Epithelial cell of prostate (primary cell): ENCODE measurements at places on chromosomes 5 and 9.

DNA sequence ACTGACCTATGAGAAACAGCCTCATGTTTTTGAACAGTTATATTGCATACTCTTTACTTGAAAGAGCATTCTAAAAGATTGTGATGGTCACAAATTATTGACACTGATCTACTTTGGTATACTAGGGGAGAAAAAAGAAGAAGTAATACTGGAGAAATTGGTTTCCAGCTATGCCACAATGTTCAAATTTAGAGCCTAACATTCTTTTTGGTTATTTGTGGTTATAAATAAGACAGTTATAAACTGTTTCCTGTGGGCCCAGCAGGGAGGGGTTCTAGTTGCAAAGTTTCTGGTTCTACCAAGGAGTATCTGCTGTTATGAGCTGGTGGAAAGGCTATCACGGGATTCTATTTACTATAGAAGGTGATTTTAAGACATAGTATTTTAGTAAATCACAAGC, 4.8 kb downstream of the CWC27 start:
- no peak for DNase-seq

DNA sequence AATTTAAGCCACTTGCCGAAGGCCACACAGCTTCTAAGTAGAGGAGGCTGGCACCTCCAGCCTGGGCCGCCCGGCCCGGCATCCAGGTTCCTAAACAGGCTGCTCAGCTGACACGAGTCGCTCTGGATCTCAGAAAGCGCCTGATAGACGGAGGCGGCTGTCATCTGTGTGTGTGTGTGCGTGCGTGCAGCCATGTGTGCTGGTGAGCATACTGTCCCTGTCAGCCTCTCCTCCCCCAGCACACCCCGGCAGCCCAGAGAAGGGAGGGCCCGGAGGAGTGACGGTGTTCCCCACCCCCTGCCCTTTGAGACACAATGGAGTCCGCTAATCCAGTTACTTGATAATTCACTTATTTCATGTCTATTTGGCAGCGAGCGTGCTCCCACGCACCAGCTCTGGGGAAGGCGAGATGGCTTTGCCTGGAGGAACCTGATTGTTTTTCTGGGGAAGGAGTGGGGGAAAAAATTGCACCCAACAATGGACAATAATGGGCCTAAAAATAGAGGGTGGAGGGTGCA, 20.0 kb downstream of the NTNG2 start:
- no peak for DNase-seq

GRCh38 chr5:167633931-167634341, 657.5 kb upstream of the WWC1 start:
- no peak for DNase-seq

DNA sequence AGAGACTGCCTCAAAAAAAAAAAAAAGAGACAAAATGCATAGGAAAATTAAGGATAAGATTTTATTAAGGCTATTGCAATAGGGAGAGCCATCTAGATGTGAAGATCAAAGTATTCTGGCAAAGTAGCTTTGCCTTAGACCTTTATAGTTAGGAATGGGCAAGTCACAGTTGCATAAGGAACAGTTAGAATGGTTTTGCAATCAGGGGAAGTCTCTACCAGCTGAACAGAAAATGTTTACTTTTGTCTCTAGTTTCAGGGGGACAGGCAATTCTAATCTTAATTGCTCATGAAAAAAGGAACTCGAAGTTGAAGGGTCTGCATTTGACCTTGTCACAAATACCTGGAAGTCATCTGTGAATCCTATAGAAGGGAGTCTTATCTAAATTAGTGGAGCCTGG, 13.1 kb upstream of the ATP6V1G1 start:
- DNase-seq = no peak

GRCh38 chr5:156755421-156756087, 94.5 kb upstream of the PPP1R2B start:
- DNase-seq = no peak

- no peak for DNase-seq
Observed at GRCh38 chr9:81499021-81499454, 190.3 kb downstream of the TLE1 start.

DNA sequence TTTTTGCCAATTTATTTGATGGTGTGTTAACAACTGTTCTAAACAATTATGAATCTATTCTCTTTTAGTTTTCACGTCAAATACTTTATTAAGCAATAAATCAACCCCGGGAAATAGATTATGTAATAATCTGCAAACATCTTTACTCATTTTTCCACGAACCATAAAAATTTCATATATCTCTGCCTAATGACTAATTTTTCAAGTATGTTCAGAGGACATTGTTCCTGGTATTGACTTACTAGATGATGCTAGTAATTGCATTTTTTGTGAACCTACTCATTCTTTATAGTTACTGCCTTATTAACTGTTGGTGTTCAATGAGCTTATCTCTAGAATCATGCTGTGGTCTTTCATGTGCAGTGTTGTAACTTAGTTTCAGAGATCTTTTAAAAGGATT, 41.0 kb upstream of the FBN2 start:
- peak; percentile 18 for DNase-seq

DNA sequence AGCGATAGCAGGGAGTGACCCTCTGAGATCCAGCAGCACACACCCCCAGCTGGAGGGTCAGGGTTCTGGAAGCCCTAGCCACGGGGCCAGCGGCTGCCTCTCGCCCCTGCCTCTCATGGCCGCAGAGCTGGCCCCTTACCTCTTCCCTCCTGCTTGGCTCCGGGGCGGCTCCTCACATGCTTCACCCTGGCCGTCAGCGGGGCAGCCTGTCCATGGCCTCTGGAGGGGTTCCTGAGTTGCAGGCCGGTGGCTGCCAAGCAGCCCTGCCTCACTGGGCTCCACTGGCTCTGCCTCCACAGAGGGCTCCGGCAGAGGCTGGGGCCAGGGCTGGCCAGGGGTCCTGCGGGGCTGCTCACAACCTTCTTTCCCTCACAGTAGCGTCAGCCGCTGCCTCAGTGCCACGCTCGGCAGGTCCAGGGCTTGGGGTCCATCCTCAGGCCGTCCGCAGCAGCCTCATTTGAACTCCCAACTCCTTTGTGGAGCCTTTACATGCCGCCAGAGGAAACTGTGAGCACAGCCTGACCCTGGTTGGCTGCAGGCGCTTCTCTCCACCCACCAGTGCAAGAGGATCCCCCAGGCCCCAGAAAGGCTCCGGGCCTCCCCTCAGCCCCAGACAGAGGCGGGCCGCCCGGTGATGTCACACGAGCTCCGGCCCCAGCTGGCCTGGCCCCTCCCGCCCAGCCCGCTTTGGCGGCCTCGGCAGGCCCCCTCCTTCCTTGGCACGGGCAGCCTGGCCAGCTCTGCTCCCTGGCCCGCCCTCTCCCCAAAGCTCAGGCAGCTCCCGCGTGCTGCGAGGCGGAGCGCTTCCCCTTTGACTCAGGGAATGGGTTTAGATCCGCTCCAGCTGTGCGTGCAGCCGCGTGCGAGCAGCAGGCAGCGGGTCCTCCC, at the start of gene ANGPTL2:
Gene ANGPTL2 (minus strand): TSS at position 460 of the 888 bp plus-strand sequence. CDS start 13,904 bp downstream, outside the sequence.
- DNase-seq = no peak

DNA sequence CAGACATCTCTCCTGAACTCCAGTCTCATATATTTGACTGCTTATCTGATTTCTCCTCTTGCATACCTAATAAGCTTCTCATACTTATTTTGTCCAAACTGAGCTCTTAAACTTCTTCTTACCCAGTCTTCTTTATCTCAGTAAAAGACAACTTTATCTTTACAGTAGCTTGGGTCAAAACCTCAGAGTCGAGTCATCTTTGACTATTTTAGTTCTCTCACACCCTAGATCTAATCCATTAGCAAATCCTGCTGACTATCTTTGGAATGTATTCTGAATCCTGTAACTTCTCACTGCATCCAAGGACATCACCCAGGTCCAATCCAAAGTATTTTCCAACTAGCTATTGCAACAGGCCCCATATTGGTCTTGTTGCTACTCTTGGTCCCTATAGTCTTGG, 11.8 kb upstream of the JAK2 start:
- no peak for DNase-seq

GRCh38 chr5:10743526-10743925, 17.5 kb downstream of the DAP start:
- no peak for DNase-seq

DNA sequence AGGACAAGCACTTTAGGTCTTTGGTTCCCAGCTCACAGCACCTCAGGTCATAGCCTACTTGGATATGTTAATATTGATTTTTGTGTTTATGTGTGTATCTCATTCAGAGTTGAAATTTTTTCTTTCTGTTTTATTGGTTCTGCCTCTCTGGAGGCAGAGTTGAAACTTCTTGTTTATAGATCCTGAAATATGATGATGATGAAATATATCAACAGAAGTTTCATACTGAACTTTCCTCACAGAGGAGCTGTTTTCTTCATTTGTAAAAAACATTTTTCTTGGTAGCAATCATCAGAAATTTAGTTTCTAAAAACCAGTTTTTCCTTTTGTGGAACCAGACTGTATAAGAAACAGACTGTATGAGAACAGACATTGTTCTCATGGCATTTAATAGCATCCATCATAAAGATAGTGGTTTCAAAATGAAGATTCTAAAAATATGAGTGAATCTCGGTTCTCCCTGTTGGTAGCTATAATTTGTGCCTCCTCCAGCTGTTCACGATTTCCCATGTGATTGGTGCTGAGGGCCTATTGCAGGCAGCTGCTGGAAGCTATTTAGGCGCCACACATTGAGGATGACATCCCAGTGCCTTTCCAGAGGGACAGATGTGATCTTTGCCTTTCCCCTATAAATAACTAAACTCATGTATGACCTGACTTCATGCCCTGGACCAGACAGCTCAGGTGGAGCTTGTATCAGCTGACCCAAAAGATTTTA, 39.5 kb upstream of the CFAP157 start:
- no peak for DNase-seq

- no peak for DNase-seq
Observed at GRCh38 chr9:27701016-27701415, 127.7 kb upstream of the C9orf72 start.

DNA sequence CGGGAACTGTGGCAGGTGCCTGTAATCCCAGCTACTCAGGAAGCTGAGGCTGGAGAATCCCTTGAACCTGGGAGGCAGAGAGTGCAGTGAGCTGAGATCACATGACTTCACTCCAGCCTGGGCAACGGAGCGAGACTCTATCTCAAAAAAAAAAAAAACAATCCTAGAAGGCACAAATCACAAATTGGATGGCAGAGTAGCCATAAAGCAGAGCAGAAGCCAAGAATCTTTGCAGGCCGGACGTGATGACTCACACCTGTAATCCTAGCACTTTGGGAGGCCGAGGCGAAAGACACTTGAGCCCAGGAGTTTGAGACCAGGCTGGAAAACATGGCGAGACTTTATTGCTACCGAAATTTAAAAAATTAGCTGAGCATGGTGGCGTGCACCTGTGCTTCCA, 9.2 kb upstream of the FUBP3 start:
- DNase-seq = no peak

- peak; percentile 83 for DNase-seq
Observed at GRCh38 chr5:147403651-147404640, 105.9 kb downstream of the DPYSL3 start.

GRCh38 chr5:112862085-112862484, 998 bp downstream of the SRP19 start:
- DNase-seq = no peak

DNA sequence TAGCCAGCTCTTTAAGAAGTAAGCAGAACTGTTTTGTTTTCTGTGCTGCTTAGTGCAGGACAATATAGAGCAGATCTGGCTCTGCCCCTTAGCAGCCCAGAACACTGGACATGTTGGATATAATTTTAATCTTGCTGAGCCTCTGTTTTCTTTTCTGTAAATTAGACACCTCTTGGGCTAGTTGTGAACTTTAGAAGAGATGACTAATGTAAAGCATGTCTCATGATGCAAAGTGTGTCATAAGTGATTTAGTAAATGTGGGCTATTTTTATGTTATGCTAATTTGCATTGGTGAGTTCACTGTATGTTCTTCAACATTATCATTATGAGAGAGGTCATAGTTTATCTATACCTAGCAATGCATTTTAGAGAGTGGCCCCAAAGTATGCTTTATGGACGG, 156.1 kb upstream of the ADAMTSL1 start:
- DNase-seq = peak; percentile 5

- DNase-seq = peak; percentile 12
Observed at GRCh38 chr5:169300468-169301385, at the start of gene SLIT3. Gene SLIT3, minus strand, starts transcription at chr5:169301139. Its CDS starts 430 bp downstream, at chr5:169300709.

DNA sequence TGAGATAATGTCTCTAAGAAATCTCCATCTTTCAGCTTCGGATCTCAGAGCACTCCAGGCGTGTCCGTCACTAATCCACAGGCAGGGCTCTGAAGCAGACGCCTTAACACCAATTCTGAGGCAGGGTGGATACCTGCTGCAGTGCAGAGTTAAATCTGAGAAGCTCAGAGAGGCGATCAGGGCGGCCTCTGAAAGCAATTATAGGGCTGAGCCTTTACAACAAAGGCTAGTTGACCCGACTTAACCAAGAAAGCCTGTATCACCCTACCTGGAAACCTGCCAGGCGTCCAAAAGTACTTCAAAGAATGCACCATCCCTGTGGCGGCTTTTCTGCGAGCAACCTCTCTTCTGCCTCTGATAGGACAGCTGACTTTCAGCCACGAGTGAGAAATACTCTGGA, 134.8 kb upstream of the MSX2 start:
- no peak for DNase-seq

GRCh38 chr9:78490231-78490630, 193.3 kb downstream of the PSAT1 start:
- no peak for DNase-seq

DNA sequence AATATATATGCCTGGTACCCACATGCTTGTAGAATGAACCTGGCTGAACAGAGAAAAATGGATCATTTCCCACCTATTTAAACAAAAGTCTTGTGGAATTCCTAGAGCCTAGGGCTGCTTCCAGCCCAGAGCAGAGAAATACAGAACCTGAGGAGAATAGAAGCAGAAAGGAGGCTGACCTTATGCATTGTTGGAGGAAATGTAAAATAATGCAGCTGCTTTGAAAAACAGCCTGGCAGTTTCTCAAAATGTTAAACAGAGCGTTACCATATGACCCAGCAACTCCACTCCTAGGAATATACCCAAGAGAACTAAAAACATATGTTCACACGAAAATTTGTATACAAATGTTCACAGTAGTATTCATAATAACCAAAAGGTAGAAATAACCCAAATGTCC, 15.1 kb downstream of the MAPKAP1 start:
- DNase-seq = no peak

DNA sequence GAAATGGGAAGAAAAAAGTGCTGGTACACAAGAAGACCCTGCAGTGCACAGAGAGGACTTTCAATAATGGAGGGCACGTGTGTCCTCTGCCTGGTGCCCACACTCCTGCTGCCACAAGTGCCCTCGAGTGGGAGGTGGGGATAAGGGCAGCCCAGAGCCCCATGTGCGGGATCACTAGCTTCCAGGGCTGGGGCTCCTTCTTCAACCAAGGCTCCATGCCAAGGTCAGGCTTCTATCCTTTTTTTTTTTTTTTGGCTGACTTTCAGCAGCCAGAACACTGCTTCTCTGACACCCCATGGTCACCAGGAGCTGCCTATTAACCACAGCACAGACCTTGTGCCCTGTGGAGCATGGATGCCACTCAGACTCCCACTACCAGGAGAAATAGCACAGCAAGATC, 7.5 kb downstream of the ACSL6 start:
- DNase-seq = no peak

- no peak for DNase-seq
Observed at GRCh38 chr5:84794486-84795035, 409.9 kb upstream of the EDIL3 start.

- DNase-seq = no peak
Observed at GRCh38 chr9:18463991-18464390, 10.0 kb upstream of the ADAMTSL1 start.

GRCh38 chr5:149540089-149540488, 11.2 kb downstream of the CSNK1A1 start:
- DNase-seq = no peak

- DNase-seq = no peak
Observed at GRCh38 chr9:96113032-96113431, 188.9 kb downstream of the HSD17B3 start.

GRCh38 chr5:92548346-92548745, 1032.7 kb downstream of the NR2F1-AS1 start:
- no peak for DNase-seq

- DNase-seq = no peak
Observed at GRCh38 chr9:126459546-126459945, 132.9 kb downstream of the MVB12B start.
